ENCODE measurements at places on chromosomes 12 and 14. TPM values are rescaled to one million over a fixed set of nuclear protein-coding genes. Genes with fewer than 3 reads are reported as not detected.

The TMEM229B gene
- total RNA-seq, result 0.29 TPM

DNA sequence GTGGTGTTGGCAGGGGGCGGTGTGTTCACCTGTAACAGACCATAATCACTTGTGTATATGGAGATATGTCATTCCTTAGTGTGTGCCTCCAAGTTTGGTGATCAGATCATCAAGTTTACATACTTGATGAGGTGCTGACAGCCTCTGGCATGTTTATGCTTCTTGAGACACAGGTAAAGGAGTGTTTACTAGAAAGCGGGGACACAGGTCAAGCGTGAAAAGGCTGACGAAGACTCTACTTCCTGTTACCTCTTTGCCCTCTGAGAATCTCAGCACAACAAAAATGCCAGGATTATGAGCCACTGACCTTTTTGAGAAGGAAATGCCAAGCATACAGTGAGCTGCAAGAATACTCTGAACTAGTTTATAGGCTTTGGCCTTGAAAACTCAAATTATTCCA is 29.6 kb downstream of the PRDM4 start:
- DNase-seq, result no peak

DNA sequence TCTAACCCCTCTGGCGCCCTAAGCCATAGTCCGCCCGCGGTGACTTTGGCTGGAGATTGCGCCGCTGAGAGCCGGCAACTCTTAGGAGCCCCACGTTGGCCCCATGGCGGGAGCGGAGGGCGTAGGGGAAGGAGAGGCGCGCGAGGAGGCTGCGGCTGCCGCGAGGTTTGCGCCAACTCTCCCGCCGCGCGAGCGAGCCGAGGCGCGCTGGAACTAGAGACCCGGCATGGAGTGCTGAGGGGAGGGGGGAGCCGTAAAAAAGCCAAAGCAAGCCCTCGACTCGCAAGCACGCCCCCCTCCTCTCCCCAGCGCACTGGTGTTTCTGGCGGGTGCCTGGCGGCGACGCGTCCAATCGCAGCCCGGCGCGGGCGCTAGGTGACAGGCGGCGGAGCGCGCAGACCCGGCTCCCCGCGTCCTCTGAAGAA is at the start of gene SYT10:
Gene SYT10 (minus strand): TSS at position 233 of the 425 bp plus-strand sequence. CDS start 297 bp downstream, outside the sequence.
- no peak for DNase-seq

DNA sequence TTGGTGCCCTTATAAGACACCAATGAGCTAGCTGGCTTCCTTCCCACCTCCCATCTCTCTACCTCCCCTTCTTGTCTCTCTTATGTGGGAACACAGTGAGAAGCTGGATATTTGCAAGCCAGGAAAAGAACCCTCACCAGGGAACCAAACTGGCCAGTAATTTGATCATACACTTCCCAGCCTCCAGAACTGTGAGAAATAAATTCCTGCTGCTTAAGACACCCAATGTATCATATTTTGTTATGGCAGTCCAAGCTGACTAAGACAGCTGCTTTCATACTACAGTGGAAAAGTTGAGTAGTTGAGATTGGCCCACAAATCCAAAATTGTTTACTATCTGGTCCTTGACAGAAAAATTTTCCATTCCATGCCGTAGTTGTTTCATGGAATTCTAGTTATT is 269.0 kb downstream of the KCNH5 start:
- no peak for DNase-seq

DNA sequence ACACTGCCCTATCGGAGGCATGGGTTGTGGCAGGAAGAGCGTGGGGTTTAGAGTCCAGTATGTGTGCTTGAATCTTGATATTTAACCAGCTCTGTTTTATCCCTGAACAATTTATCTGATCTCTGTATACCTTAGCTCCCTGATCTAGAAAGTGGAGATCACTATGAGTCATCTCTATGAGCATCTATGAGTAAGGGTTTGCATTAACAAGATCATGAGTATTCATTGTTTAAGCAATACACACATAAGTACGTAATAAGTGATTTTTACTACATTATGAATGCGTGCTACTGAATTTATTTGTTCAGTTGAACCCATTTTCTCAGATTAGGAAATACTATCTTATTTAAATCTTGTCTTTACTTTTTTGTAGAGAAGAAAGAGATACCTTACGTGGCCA is 49.4 kb downstream of the GPATCH2L start:
- peak; percentile 83 for DNase-seq

The TPH2 gene
- total RNA-seq, result not detected

The RFX4 gene
- total RNA-seq, result not detected

- DNase-seq, result no peak
These were observed 33.4 kb upstream of the PLEKHG6 start for GRCh38 chr12:6276956-6277620.

DNA sequence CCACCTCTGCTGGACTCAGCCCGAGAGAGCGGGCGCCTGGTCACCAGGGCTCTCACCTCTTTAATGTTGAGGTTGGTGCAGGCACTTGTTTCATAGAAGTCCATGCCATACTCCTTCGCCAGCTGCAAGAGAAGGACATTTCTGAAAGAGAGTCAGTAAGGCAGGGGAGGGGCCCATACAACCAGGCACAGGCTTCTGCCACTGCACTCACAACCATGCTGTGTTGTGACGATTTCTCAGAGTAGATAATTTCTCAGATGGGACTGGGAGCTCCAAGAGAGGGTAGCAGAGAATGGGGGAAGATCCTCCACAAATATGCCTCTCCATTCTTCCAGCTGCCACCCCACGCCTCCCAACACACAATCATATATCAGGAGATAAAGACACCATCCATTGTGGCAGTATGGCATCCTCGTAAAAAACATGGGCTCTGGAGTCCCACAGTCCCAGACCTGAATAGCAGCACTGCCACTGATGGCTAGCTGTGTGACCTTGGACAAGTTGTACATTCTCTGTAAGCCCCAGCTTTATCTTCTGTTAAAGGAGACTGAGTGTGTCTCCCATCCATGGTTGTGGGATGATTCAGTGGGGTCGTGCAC is 6.2 kb upstream of the GPX2 start:
- DNase-seq, result no peak

The P3H3 gene
- total RNA-seq, result 100 TPM

- DNase-seq, result no peak
These were observed 48.2 kb downstream of the NAV3 start for GRCh38 chr12:77878901-77879300.

DNA sequence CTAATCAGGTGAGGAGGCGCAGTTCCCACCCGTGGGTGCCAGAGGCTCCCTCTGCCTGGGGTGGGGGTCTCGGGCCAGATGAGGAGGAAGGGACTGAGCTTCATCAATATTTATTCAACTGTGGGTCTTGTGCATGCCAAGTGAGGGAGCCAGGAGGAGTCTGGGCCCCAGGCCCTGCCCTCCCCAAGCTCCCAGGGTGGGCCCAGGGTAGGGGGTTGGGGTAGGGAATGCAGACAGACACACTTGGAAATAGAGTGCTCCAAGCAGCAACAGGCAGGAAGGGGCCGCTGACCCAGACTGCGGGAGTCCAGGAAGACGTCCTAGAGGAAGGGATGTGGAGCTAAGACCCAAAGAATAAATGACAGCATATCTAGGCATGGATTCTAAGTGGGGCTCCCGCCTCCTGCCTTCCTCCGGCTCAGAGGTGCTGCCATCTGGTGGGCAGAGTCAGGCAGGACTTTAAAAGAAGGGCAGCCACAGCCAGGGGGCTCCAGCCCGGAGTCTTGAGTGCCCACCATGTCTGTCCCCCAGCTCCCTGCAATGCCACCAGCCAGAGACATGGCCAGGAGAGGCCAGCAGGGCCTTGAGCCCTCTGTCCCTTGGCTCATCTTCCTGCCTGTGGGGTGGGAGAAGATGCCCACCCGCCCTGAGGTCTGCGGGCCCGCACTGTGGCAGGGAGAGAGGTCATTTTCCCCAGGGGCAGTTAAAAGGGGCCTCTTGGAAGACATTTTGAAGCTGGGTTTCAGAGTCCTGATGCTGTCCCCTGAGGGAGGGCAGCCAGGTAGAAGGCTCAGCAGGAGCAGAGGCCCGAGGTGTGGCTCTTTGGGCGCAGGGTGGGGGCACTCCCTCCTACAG is 70.1 kb downstream of the PHETA1 start:
- DNase-seq, result peak; percentile 35

The IL25 gene
- not detected for total RNA-seq

- peak; percentile 96 for DNase-seq
These were observed 99.1 kb upstream of the NAP1L1 start for GRCh38 chr12:76183459-76184186.

GRCh38 chr12:25942709-25943108 is 15.8 kb upstream of the RASSF8 start:
- peak; percentile 30 for DNase-seq

- no peak for DNase-seq
These were observed 62.5 kb downstream of the ITPR2 start for GRCh38 chr12:26770239-26771070.

DNA sequence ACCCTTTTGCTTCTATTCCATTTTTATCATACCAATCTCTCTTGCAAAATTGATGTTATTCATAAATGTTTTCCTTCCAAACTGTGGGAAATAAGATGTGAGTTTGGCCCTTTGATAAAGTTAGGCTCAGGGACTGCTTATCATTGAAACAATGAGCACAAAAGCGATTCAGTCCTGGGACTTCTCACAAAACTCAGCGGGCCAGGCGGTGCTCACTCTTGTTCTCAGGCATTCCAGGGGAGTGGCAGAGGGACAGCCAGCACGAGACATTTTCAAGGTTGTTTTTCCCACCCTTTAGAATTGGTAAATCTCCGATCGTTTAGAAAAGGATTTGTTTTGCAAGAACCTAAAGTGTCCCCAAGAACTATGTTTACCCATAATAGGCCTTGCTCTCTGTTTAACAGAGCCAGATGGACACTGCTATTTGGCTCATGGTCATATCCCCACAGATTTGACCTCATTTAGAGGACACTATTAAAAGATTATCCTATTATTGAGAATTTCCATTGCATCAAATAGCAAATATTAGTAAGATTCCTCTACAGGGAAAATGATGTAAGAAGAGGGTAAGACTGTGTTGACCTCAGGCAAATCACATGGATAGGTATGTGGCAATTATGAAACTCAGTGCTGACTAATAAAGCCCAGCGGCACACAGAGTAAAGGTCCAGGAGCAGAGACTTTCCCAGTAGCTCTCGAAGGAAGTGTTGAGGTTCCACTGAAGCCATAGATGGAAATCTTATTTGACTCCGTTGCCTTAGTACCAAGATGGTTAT is 102.7 kb upstream of the USP44 start:
- DNase-seq, result peak; percentile 91

DNA sequence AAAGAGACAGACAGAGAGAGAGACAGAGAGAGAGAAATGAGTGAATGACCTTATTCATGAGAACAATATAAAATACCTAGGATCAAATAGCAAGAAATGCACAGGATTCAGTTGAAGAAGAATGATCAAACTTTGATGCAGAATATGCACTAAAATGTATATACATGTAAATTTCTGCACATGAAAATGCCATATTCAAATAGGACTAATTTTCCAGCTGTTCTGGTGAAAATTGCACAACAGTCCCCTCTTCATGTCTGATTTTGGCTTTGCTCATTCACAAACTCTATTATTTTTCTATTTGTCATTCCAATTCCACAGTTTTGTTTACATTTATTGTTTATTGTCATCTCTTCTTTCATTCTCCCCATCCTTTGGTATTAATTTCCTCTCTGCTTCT is 34.2 kb downstream of the PRB2 start:
- no peak for DNase-seq

DNA sequence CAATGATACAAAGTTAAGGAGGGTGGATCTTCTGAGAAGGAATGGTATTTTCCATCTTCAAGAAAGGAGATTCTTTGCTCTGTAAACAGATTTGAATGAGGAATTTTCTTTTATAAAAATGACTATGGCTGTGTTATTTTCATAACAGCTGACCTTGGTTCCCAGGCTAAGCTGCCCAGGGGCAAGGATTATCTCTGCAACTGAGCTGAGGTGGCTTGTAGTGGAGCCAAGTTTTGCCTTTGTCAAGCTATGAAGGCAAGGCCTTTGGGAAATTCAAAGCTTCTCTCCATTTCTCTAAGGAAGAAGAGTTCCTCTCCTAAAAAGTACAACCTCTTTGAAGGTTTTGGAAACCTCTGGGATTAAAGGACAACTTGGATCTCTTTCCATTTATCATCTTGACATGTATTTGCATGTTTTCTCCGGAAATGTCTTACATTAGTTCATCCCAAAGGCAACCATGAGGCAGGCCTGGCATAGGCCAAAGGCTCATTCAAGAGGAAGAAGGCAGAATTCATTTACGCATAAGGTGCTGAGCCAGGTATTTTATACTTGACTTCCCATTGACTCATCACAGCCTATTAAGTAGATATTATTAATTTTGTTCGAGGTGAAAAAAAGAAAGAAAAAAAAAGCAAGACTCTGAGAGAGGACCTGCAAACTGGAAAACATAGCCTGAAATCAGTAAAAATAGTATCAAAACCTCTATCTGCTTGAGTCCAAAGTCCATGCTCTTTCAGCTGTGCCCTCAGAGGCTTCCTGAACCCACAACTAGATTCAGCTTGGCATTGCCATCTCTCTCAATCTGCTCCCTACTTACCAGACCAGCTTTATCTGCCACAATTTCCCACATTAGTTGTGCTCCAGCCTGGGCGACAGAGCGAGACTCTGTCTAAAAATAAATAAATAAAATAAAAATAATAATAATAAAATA is 24.0 kb upstream of the CKAP4 start:
- no peak for DNase-seq

- DNase-seq, result no peak
These were observed 6.2 kb upstream of the KRT84 start for GRCh38 chr12:52391618-52392002.

The EPS8 gene
- 41.0 TPM for total RNA-seq
